ENCODE measurements at places on chromosomes 5 and 9. TPM values are rescaled to one million over a fixed set of nuclear protein-coding genes. Genes with fewer than 3 reads are reported as not detected.
A peak's percentile ranks its signal among the peaks of the same experiment; 100 is the strongest.

Gene NKD2
- 4.4 TPM for total RNA-seq

Gene GHR
- 9.1 TPM for total RNA-seq

GRCh38 chr9:85130260-85130659 is 460.7 kb downstream of the NTRK2 start:
- no peaks in the 10 kb centered on the region for H3K27me3 ChIP-seq
- no peaks in the 10 kb centered on the region for H3K36me3 ChIP-seq
- H3K4me3 ChIP-seq, result no peak overlapping the region
- no peaks in the 10 kb centered on the region for H3K4me1 ChIP-seq

GRCh38 chr5:36641431-36641830 is 35.0 kb downstream of the SLC1A3 start:
- H3K27ac ChIP-seq, result no peak overlapping the region
- no peak for DNase-seq
- peaks cover 3% of the 10 kb centered on the region for H3K36me3 ChIP-seq
- H3K4me3 ChIP-seq, result no peak overlapping the region
- H3K4me1 ChIP-seq, result peaks cover 3% of the 10 kb centered on the region

DNA sequence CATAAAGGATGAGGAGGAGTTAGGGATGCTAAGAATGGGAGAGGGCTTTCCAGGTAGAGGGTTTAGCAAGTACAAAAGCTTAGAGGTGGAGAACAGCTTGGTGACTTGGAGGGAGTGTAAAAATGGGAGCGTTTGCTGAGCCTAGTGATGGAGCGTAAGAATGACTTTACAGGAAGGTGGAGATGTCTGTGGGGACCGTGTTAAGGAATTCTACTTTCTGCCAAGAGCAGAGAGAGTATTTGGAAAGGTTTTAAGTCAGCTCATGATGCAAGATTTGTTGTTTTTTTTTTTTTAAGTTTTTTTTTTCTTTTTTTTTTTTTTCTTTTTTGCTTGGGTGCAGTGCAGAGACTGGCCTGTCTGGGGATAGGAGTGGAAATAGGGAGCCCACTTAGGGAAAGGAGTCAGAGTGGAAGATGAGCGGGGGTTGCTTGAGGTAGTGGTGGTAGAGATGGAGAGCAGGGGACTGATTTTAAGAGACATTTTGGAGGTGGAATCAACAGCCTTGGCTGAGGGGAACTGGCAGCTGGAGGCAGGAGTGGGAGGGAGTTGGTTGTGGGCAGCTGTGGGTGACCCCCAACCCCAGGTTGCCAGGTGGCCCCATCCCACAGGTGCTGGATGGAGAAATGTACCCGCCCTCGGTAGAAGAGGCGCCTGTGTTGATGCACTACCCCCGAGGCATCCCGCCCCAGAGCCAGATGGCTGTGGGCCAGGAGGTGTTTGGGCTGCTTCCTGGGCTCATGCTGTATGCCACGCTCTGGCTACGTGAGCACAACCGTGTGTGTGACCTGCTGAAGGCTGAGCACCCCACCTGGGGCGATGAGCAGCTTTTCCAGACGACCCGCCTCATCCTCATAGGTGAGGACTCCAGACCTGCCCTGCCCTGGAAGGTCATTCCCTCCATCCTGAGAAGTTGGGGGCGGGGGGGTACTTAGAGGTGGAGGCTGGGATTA is 12.4 kb downstream of the PTGS1 start:
- peaks cover 69% of the 10 kb centered on the region for H3K36me3 ChIP-seq
- H3K4me1 ChIP-seq, result peaks cover 25% of the 10 kb centered on the region
- DNase-seq, result no peak
- H3K27ac ChIP-seq, result peak overlapping the region; percentile 18
- no peak overlapping the region for H3K4me3 ChIP-seq

Gene FAM221B
- not detected for total RNA-seq

DNA sequence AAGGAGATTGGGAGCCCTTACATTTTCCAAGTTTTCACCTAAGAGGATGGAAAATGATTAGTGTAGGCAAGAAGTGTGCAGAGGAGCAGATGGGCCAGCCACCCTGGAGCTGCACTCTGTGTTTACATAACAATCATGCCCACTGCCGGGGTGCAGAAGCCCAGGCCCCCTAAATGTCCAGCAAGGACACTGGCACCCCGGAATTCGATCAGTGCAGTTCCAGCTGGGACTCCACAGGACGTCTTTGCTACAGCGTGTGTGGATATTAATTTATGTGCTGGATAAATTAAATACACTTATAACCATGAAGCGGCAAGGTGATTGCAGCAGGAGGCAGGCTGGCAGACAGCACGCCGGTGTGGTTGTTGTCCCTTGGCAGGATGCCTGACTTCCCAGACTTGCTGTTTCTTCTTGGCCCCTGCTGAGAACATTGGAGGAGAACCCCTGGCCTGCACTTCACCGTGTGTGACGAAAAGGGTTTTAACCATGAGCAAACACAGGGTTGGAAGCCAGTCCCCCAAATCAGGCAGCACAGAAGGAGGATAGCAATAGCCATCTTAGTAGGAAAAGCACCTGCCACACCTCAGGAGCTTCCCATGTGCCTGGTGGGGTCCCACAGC is 73.7 kb downstream of the GADD45G start:
- H3K36me3 ChIP-seq, result no peaks in the 10 kb centered on the region
- no peaks in the 10 kb centered on the region for H3K27me3 ChIP-seq
- no peak for DNase-seq
- H3K27ac ChIP-seq, result no peak overlapping the region
- H3K4me1 ChIP-seq, result peaks cover 10% of the 10 kb centered on the region
- no peak overlapping the region for H3K4me3 ChIP-seq

GRCh38 chr5:57302164-57302563 is 128.3 kb downstream of the GPBP1 start:
- no peaks in the 10 kb centered on the region for H3K27me3 ChIP-seq
- peak; percentile 34 for DNase-seq
- H3K4me1 ChIP-seq, result peaks cover 12% of the 10 kb centered on the region
- no peaks in the 10 kb centered on the region for H3K36me3 ChIP-seq
- H3K27ac ChIP-seq, result no peak overlapping the region

DNA sequence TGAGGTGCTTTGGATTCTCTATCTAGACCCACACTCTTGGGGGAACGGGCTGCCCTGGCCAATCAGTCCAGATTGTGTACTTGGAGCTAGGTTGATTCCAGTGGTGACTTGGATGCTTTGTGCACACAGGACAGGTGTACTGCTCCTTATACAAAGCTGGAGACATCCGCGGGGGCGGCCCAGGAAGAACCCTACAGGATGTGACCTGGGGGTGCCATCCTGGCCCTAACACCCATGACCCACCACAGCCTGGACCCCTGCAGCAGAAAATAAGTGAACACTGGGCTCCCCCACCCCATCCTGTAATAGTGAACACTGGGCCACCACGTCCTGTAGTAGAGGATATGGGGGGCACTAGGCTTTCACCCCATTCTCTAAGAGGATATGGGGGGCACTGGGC is 12.1 kb upstream of the PLEKHG4B start:
- H3K36me3 ChIP-seq, result no peaks in the 10 kb centered on the region
- no peaks in the 10 kb centered on the region for H3K4me1 ChIP-seq
- no peaks in the 10 kb centered on the region for H3K27me3 ChIP-seq
- peak; percentile 19 for DNase-seq

DNA sequence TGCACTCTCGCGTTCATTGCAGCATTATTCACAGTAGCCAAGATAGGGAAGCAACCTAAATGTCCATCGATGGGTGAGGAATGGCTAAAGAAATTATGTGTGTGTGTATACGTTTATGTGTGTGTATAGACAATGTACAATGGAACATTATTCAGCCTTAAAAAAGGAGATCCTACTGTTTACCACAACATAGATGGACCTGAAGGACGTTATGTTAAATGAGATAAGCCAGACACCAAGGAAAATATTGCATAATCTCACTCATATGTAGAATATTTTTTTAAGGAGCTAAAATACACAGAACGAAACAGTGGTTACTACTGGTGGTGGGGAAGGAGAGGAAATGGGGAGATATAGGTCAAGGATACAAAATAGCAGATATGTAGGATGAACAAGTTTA is 2.4 kb downstream of the KIF2A start:
- H3K4me1 ChIP-seq, result peaks cover 43% of the 10 kb centered on the region
- H3K27ac ChIP-seq, result no peak overlapping the region
- no peak overlapping the region for H3K4me3 ChIP-seq
- H3K36me3 ChIP-seq, result no peaks in the 10 kb centered on the region
- no peaks in the 10 kb centered on the region for H3K27me3 ChIP-seq

GRCh38 chr5:169569513-169569912 is 14.1 kb upstream of the SPDL1 start:
- no peak overlapping the region for H3K27ac ChIP-seq
- no peak overlapping the region for H3K4me3 ChIP-seq
- no peak for DNase-seq
- H3K36me3 ChIP-seq, result no peaks in the 10 kb centered on the region

DNA sequence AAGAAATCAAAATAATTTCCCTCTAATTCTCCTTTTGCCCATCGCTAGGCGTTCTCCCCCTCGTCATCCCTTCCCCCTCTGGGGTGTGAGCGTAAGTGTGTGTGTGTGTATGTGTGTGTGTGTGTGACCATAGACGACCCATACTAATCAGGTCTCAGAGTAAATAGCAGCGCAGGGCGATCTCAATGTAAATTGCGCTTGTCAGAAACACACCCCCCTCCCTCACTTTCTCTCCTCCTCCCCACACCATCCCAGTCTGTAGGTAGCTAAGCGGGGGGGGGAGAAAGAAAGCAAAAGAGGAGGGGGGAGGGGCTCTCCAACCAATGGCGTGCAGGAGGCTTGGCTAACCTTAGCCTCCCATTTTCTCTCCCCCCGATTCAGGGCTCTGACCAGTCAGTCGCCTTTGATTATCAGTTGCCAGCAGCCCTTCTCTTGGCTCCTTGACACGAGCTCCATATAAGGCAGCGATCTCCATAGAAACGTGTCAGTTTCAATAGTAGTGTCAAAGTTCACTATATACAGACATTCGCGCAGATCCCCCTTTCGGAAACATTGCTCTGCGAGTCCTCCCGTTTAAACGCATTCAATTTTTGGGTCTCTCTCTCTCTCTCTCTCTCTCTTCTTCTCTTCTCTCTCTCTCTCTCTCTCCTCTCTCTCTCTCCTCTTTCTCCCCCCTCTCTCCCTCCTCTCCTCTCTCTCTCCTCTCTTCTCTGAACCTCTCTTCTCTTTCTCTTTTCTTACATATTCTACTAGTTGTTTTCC is at the start of gene NR2F1:
Gene NR2F1 (plus strand): TSS at position 546 of the 762 bp plus-strand sequence. CDS start 1,802 bp downstream, outside the sequence.
- H3K36me3 ChIP-seq, result no peaks in the 10 kb centered on the region
- peak within 1 kb of the TSS; percentile 87 for H3K4me3 ChIP-seq
- H3K4me1 ChIP-seq, result peaks cover 75% of the 10 kb centered on the region
- peaks cover 8% of the 10 kb centered on the region for H3K27me3 ChIP-seq
- DNase-seq, result peak; percentile 96

Gene GPR150
- total RNA-seq, result 1.1 TPM

- peaks cover 92% of the 10 kb centered on the region for H3K4me1 ChIP-seq
- peak; percentile 92 for DNase-seq
- H3K27ac ChIP-seq, result peak overlapping the region; percentile 88
- no peak overlapping the region for H3K4me3 ChIP-seq
- no peaks in the 10 kb centered on the region for H3K36me3 ChIP-seq
Measured at GRCh38 chr9:130331573-130331972, 66.0 kb downstream of the HMCN2 start.

DNA sequence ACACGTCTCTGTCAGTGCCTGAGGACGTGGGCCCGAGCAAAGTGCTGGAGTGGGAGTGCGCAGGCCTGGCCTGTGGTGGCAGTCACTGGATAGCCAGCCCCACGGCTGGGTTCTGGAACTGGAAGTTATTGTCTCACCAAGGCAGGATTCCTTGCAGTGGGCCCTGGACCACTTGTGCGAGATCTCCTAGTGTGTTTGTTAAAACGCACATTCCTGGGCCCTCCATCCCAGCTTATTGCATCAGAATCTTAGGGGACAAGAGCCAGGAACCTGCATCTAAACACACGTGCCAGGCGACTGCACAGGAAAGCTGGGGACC is 26.9 kb downstream of the PTPA start:
- no peak overlapping the region for H3K4me3 ChIP-seq
- H3K27ac ChIP-seq, result peak overlapping the region; percentile 99
- no peaks in the 10 kb centered on the region for H3K27me3 ChIP-seq
- peaks cover 49% of the 10 kb centered on the region for H3K4me1 ChIP-seq
- H3K36me3 ChIP-seq, result peaks cover 50% of the 10 kb centered on the region
- no peak for DNase-seq

DNA sequence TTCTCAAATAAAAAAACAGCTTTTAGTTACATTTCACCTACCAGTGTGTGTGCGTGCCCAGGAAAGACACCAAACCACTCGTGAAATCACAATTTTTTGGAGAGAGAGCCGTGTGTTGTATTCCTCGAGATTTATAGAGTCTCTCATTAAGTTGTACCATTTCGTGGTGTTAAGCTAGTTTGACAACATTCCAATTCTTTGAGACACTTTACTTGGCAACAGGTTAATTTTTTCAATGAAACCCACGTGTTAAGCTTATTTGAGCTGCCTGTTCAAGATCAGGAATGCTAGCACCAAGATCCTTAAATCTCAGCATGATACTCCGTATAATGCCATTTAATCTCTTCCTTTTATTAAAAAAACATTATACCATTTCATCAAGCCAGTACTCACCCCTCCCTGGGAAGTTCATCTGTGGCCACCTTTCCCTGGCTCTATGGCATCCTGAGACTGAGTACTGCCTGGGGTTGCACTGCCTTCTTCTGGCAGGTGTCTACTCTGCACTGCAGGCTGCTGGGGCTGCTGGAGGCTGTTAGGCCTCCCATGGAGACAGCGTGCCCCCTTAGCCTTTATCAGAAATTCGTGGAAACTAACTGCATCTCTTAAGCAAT is 143.7 kb downstream of the ARHGAP26 start:
- no peak overlapping the region for H3K27ac ChIP-seq
- H3K36me3 ChIP-seq, result peaks cover 60% of the 10 kb centered on the region
- H3K4me1 ChIP-seq, result no peaks in the 10 kb centered on the region
- no peak overlapping the region for H3K4me3 ChIP-seq

DNA sequence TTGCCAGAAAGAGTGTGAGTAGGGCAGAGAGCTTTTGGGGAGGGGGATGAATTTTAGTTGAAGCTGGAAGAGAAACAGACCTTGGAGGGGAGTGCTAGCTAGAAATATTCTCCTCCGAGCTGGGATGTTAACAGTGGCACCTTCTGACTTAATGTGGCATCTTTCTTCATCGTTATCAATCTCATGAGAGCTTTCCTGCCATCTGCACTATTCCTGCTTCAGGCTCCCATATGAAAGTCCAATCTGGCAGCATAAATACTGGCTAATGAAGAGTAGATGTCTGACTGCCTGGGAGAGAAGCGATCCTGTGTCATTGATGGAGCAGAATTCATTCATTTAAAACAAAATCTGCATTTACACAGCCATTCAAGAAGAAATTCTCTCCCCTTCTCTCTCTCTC is 284.5 kb downstream of the TMEM38B start:
- H3K27ac ChIP-seq, result no peak overlapping the region
- no peaks in the 10 kb centered on the region for H3K27me3 ChIP-seq
- DNase-seq, result peak; percentile 19
- H3K4me1 ChIP-seq, result no peaks in the 10 kb centered on the region
- H3K4me3 ChIP-seq, result no peak overlapping the region

Gene SCAMP1
- 24.7 TPM for total RNA-seq

GRCh38 chr5:72064801-72065570 is 42.3 kb upstream of the MAP1B start:
- H3K4me1 ChIP-seq, result no peaks in the 10 kb centered on the region
- no peaks in the 10 kb centered on the region for H3K27me3 ChIP-seq
- H3K4me3 ChIP-seq, result no peak overlapping the region

- DNase-seq, result no peak
- no peaks in the 10 kb centered on the region for H3K27me3 ChIP-seq
- H3K4me3 ChIP-seq, result no peak overlapping the region
- H3K4me1 ChIP-seq, result peaks cover 27% of the 10 kb centered on the region
Measured at GRCh38 chr5:67364381-67364970, 167.9 kb upstream of the CD180 start.

GRCh38 chr9:18441261-18441660 is 32.7 kb upstream of the ADAMTSL1 start:
- H3K36me3 ChIP-seq, result no peaks in the 10 kb centered on the region
- peaks cover 58% of the 10 kb centered on the region for H3K4me1 ChIP-seq
- no peak for DNase-seq
- H3K27me3 ChIP-seq, result no peaks in the 10 kb centered on the region
- H3K27ac ChIP-seq, result peak overlapping the region; percentile 1
- no peak overlapping the region for H3K4me3 ChIP-seq

Gene RPL7A
- 1,711 TPM for total RNA-seq

All from esophagus muscularis mucosa (tissue), 4 donors.